Stimulated activated CD4-positive, alpha-beta T cell treated with anti-CD3 and anti-CD28 coated beads, Interleukin-1b, Interleukin-23, amount 100 ng/mL, for 4 hours (primary cell): ENCODE measurements at places on chromosomes 6 and 20.
A peak's percentile ranks its signal among the peaks of the same experiment; 100 is the strongest.

GRCh38 chr6:53615633-53616449 is 49.7 kb downstream of the KLHL31 start:
- DNase-seq, result no peak

DNA sequence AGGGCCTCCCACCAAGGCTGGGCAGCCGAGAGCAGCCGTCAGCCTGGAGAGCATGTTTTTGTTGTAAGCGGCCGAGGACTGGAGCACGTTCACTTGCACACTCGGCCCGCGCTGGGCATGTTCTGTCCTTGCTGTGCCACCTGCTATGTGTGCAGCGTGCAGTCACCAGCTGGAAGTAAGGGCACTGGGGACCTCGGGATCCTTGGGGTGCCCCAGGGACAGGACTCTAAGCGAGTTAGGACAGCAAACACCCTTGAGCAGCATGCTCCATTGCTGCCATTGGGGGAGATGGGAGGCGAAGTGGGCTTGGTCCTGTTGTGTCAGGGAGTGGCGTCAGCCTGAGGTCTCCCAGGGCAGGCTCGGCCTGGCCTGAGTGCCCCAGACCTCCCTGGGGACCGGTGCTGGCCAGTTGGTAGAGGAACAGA is 18.6 kb downstream of the DYNLT1 start:
- no peak for DNase-seq

- no peak for DNase-seq
Measured at GRCh38 chr6:130473886-130474285, 108.1 kb downstream of the TMEM200A start.

DNA sequence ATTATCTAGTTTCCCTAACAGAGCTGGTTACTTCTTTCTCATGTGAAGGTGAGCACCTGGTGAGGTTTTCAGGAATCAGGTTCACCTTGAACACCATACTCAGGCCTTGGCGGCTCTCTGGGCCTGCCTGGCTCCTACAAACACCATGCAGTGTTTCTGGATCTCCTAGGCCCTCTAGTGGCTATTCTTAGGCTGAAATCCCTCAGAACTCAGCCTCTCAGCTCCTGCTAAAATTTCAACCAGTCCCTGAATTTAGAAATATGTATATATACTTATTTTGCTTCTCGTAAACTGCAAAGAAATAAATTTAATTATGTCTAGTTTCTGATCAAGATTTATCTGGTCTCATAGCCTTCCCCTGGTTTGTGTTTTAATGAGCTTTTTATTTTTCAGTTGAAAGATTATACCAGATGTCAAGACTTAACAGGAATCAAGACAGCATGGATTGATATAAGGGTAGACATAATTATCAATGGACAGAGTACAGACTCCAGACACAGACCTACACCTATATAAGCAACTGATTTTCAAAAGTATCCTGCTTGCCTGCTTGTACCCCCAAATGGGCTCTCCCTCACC is 55.9 kb downstream of the ANKEF1 start:
- peak; percentile 7 for DNase-seq

DNA sequence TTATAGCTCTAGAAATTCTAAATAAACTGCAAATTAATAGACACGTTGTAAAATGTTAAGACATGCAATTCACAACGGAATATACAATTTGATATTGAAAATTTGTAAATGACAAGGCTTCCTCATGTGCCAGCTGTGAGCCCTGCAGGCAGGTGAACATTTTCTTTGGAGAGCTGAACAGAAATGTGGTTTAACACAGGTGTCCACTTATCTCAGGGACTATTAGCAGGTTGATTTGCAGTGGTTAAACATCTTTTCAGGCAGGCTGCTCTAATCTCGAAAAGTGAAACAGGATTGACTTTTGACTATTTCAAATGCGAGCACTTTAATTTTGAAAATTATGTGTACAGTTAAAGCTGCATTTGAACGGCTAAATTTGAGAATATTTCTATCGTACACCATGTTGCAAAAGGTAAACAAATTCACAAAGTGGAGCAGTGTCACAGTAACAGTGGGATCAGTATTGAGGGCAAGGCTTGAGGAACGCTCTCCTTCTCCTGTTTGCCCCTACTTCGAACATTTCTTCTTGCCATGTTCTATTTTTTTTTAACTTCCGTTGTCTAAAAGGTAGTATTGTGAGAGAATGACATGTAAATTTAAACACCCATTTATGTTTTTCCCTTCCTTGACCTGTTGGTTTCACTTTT is 210.8 kb downstream of the CDKAL1 start:
- DNase-seq, result no peak

DNA sequence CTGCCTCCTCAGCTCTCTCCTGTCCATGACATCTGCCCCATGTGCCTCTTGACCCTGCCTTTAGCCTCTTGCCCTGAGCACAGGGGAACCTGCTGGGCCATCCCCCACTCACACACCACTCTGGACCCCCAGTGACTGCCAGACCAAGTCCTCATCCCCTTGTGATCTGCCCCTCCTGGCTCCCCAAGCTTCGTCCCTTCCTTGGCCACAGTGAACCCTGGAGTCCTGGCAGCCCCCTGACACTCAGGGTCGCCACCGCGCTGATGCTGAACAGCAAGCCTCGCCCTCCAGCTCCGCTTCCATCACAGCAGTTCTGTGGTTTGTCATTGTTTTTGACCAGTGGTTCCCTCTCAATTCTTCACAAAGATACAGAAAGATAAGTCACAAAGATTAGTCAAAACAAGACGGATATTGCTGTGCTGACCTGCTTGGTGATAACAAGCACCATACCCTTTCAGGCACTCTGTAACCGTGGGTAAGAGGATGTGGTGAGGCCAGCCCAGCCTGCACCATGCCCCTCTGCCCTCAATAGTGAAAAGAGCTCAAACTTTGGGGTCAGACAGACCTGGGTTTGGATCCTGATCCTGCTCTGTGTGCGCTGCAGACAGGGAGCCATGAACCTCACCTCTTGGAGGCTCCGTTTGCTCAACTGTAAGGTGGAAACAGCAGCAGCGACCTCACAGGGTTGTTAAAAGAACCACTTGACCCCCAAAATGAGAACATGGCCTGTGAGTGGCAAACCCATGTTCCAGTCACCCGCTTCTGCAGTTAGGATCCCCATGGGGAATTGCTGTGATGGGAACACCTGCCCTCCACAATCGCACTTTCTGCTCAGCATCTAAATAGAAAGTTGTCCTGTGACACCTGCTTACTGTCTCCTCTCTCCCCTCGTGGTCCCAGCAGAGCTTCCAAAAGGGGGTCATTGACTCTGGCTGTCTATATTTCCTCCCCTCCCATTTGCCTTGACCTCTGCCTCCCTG is 114.5 kb downstream of the TOX2 start:
- no peak for DNase-seq

DNA sequence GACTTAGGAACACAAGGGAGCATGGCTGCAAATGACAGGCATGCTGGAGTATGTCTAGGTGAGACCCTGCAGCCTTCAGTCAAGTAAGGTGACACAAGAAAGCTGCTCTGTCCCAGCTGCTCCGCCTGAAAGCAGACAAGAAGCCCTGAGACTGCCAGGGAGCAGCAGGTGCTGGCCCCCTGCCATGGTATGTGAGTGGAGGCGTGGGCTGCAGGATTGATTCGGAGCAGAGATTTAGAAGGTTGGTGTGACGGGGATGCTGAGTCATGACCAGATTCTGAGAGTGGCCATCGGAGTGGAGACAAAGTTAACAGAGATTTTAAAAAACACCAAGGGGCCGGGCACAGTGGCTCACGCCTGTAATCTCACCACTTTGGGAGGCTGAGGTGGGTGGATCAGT is 17.8 kb downstream of the LRP11 start:
- no peak for DNase-seq

DNA sequence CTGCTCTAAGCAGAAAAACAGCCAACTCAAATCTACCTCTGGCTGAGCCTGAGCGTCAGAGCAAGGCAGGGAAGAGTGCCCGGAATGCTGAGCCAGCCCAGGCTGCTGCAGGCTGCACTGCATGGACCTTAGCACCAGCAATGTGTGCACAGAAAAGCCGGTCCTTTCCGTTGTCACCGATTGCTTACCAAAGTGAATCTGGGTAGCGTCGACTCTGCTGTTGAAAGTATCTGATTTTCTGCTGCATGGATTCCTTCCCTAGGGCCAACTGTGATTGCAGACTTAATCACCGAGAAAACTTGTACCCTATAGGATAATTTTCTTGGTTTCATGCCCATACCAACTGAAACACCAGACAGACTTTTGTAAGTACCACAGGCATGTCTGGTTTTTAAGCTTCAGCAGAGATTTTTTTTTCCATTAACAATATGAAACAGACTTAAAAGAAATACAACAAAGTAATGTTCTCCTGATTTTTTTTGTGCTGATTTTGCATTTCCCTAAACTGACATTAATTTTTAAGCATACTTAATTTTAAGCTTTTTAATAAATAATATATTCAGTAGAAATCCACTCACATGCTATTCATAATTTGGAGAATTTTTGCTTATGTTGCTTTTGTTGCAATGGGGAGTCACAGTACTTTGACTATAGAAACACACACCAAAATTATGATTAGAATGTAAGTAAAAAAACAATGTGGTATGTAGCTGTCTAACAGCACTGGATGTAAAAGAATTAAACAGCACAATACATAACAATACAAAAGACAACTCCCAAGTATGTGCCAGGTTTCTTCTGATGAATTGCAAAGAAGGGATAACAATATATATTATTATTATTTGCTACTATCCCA is 218.0 kb downstream of the THBS2 start:
- no peak for DNase-seq

DNA sequence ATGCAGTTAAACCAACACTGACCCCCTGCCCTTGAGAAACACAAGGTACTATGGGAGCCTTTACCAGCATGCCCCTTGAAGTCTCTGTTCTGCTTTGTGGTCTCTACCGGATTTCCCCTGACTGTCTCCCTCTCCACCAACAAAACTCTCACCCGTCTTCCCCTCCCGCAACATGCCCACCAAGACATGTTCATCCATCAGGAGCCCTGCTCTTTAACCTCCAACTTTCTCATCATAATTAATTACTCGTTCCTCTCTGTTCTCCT is 1.1 kb downstream of the ZNF165 start:
- DNase-seq, result no peak

DNA sequence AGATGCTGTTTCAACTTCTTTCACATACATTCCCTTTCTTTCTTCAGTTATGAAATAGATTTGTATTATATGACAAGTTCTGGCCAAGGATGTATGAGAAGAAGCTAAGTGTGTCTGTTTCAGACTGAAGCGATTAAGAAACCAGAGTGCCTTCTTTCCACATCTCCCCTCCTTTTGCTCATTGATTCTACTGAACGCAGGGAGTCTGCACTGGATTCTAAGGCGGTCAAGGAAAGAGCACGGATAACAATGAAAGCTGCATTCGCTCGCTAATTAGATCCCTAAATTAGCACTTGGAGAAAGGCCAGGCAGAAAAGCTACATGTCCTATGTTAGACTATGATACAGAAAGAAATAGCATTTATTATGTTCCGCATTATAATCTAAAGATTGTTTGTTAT is 267.7 kb downstream of the HAO1 start:
- DNase-seq, result no peak

DNA sequence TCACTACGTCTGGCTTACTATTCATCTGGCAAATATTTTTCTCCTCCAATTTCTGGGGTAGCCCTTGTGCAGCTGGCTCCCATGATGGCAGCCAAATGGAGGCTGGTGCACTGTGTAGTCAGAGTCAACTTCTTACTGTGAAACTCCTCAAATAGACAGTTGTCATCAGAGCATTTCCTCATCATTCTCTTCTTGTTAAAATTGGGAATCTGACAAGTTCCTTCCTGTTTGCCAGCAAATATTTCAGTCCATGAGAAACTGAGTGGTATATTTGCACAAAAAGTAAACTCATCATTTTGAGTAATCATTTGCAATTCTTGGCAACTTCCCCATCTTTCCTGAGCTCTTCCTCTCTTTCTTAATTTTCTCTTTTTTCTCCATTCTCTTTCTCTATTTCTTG is 394.9 kb upstream of the RGS17 start:
- DNase-seq, result no peak

- no peak for DNase-seq
Measured at GRCh38 chr20:23225407-23226060, 125.1 kb upstream of the NXT1 start.

DNA sequence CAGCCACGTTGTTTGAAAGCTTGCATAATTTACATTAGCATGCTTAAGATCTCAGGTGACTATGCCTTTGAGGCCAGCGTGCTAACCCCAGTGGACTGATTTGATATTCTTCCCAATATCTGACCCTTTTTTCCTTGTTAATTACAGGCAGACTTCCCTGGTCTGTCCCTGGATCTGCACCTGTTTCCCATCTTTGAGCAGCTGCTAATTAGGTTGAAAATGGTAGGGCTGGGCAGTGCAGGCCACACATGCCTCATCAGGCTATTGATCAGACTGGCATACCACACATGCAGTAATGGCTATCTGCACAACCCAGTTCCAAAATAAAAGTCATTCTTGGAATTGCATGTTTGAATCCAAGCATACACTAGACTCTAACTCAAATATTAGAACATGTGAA is 164.3 kb upstream of the TFAP2D start:
- DNase-seq, result no peak

DNA sequence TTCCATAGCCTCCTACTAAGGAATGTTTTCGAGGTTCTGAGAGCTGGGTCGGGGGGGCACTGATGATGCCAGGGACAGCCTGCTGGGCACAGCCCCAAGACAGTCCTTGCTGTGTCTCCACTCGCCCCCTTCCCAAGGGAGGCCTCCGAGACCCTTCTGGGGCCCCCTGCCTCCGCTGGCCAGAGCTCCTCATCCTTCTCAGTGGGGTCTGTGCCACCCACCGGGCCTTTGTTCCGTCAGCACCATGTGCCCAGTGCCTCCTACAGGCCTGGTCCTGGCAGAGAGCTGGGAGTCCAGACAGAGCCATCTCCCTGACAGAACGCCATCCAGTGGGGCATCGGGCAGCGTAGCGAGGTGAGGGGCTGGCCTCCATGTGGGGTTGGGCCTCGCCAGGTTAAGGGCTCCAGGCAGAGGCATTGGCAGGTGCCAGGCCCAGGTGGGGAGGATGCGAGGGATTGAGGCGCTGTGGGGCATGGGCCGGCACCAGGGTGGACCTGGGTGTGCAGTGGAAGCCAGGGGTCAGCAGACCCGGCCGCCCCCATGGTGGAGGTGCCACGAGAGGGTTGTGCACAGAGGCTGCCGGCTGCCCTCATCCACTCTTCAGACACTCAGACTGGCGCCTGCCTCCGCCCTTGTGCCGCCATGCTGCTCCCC is 13.3 kb downstream of the RBM38 start:
- no peak for DNase-seq

GRCh38 chr6:138680085-138680484 is 93.5 kb upstream of the CCDC28A start:
- DNase-seq, result no peak
